Naive B cell (primary cell): ENCODE measurements at places on chromosomes 5 and 9.

DNA sequence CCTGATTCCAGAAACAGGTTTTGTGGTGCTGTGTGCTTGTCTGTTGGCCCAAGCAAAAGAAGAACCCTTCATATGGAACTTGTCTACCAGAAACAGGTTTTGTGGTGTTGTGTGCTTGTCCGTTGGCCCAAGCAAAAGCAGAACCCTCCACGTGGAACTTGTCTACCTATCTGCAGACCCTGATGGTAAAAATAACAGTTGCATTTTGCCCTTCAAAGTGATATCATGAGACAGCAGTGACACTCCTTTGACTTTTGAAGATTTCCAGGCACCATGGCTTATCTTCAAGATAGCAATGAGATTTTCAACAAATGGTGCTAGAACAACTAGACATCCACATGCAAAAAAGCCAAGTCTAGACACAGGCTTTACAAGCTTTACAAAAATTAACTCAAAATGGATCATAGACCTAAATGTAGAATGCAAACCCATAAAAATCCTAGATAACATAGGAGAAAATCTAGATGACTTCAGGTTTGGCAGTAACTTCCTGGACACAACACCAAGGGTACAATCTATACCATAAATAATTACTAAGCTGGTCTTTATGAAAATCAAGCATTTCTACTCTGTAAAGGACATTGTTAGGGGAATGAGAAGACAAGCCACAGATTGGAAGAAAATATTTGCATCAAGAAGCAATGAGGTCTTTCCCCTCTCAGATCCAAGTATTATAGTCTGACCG is 16.8 kb downstream of the MACROH2A1 start:
- H3K27me3 ChIP-seq, result no peaks in the 10 kb centered on the region
- peaks cover 28% of the 10 kb centered on the region for H3K36me3 ChIP-seq
- H3K4me3 ChIP-seq, result no peak overlapping the region
- peaks cover 16% of the 10 kb centered on the region for H3K4me1 ChIP-seq

GRCh38 chr5:139226131-139226530 is 28.0 kb upstream of the SIL1 start:
- no peak overlapping the region for H3K27ac ChIP-seq
- no peaks in the 10 kb centered on the region for H3K36me3 ChIP-seq
- no peaks in the 10 kb centered on the region for H3K4me1 ChIP-seq
- H3K27me3 ChIP-seq, result peaks cover 16% of the 10 kb centered on the region
- no peak overlapping the region for H3K4me3 ChIP-seq

- H3K4me1 ChIP-seq, result peaks cover 41% of the 10 kb centered on the region
- DNase-seq, result peak; percentile 91
- no peaks in the 10 kb centered on the region for H3K27me3 ChIP-seq
- H3K27ac ChIP-seq, result peak overlapping the region; percentile 100
Measured at GRCh38 chr9:128026255-128026772, 40.8 kb downstream of the NAIF1 start.

DNA sequence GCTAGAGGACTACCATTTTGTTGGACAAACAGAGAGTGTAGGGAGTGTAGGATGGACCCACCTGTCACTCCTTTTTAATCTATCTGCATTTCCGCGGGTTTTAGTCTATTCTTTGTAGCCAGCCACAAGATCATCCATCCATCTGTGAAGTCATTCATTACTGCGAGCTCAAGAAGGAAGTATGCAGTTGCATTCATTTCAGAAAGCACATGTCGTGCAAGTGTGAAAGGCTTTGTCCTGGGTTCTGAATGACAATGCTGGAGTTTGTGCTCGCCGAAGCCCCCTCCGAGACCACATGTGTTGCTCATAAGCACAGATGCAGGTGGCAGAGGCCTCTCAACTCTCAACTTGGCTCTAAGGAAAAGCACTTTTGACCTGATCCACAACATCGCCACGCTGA is 70.3 kb upstream of the BASP1 start:
- DNase-seq, result no peak
- no peaks in the 10 kb centered on the region for H3K4me1 ChIP-seq
- H3K27me3 ChIP-seq, result no peaks in the 10 kb centered on the region
- no peaks in the 10 kb centered on the region for H3K36me3 ChIP-seq

DNA sequence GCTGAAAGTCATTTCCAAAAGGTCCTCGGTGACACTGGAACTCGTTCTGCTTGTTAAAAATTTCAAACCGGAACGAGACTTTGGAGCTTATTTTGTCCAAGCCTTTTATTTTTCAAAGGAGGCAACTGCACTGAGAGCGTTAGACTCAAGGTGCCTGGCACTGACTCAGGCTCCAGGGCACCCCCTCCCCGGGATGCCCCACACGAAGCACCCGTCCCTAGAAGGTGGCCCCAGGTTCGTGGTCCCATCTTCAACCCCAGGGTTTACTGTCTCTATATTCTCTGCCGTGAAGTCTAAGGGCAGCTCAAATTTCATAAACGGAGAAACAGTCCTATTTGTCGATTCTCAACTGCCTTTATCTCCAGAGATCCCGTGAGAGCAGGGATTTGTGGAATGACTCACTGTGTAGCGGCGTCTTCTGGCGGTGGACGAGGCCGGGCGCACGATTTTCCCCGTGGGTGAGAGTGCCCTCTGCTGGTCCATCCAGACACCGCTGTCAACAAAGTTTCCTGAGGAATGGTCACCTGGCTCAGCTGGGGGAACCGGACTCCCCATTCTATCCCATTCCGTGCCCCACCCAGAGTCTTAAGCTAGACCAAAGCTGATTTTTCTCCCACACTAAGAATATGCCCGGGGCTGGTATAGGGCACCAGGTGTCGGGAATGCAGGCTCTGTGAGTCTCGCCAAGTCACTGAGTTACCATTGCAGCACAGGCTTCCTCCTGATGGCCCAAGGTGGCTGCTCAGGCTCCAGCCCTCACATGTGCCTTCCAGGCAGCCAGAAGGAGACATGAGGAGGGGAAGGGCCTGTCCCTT is 27.1 kb upstream of the SLC6A19 start:
- H3K27ac ChIP-seq, result no peak overlapping the region
- no peaks in the 10 kb centered on the region for H3K4me1 ChIP-seq
- DNase-seq, result peak; percentile 27
- H3K4me3 ChIP-seq, result no peak overlapping the region
